ENCODE measurements at places on chromosomes 7 and 10.

- DNase-seq: no peak
Observed at GRCh38 chr10:78624791-78625190, 444.0 kb upstream of the ZMIZ1 start.

GRCh38 chr7:21938463-21938862, 7.2 kb downstream of the CDCA7L start:
- no peak for DNase-seq

GRCh38 chr7:94029976-94030375, 25.8 kb upstream of the BET1 start:
- no peak for DNase-seq

DNA sequence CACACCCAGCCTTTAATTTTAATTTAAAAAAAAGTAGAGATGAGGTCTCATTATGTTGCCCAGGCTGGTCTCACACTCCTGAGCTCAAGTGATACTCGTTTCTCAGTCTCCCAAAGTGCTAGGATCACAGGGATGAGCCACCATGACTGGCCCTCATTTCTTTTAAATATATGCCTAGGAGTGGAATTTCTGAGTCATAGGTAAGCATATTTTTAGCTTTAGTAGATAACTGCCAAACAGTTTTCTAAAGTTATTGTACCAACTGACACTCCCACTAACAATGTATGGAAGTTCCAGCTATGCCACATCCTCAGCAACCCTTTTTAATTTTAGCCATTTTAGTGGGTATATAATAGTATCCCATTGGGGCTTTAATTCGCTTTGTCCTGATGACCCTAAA, 13.8 kb upstream of the PPIF start:
- no peak for DNase-seq

- no peak for DNase-seq
Observed at GRCh38 chr7:131586259-131586658, 29.8 kb upstream of the PODXL start.

DNA sequence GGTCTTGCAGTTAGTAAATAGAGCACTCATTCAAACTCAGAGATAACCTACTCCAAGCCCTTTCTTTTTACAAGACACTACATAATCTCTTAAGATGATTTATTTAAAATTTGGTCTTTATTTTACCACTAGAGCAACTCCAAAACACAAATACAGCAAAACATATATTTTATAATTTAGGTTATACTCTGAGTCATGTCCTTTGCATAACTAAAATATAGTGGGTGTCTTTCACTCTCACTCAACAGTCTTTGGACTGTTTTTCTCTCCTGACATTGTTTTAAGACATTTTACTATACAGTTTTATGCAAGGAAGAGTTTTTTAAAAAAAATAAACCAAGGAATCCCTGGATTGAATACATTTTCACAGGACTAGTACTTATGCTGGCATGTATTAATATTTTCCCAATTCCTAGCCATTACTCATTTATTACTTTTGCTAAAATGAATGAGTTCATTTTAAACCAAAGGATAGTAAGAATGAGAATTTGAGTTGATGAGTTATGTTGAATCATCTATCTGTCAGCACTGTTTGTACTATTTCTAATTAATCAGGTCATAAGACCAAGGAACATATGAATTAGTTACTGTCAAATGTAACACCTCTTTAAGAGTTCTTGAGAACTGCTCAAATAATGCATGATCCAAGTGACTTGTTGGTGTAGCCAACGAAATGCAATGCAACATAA, 303.1 kb upstream of the FZD1 start:
- DNase-seq: no peak

DNA sequence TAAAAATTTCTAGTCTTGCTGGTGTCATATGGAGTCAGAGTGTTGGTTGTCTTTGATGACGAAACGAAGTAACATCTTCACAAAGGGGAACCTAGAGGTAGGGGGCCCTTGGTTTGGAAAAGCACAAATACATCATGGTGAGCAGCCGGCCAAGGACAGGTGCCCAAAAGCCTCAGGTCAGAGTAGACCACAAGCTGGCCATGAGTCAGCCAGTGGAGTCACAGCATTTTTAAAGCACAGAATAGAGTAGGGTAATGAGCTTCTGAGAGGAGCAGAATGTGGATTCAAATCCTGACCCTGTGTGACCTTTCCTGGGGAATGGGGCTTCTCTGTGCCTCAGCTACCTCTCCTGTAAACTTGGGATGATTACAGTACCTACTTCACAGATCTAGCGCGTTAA, 5.3 kb downstream of the CAMK2B start:
- DNase-seq: no peak

GRCh38 chr7:35705932-35706461, 11.1 kb upstream of the HERPUD2 start:
- no peak for DNase-seq

GRCh38 chr10:93437086-93437945, 44.8 kb downstream of the MYOF start:
- DNase-seq: no peak

DNA sequence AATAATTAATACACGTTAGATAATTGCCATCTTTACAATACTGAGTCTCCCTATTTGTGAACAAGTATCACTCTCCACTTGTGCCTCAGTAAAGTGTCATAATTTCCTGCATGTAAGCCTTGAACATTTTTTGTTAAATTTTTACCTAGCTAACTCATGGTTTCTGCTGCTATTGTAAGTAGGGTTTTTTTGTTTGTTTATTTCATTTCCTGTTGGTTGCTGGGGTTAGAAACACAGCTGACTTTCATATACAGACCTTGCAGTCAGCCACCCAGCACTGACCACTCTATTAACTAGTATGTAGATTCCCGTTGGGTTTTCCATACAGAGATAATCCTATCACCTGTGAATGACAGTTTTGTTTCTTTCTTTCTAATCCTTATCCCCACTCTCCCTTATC, 133.3 kb downstream of the MPP7 start:
- no peak for DNase-seq

DNA sequence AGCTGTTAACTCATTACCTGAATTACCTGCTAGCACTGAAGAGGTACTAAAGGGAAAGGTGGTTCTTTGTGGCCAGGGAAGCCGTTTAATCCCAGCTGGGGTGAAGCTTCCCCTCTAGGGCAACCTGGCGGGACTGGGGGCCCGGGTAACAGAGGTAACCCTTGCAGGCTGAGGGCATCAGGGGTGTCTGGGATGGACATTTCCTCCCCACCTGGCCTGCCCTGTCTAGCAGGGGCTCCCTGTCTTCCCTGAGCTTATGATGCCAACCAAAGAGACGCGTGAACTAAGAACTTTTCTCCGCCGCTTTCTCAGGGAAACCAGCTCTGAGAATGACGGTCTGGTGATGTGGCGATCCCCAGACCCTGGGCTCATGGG, 52.8 kb downstream of the UNC5B start:
- DNase-seq: no peak

DNA sequence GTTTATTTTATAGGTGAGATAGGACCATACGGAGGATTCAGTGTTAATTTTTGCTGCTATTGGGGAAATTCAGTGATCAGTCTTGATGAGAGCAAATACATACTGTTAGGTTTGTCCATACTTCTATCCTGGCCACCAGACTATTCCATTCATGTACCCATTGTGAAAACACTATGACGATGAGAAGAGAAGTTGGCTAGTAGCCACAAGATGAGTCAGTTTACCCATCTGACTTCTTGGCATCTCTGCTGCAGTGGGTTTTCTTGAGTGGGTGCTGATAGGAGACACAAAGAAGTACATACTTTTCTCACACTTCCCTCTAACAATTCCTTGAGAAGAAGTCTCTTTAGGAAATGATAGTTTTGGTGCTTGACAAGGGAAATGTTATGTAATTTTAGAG, 133.1 kb downstream of the TFPI2 start:
- no peak for DNase-seq

DNA sequence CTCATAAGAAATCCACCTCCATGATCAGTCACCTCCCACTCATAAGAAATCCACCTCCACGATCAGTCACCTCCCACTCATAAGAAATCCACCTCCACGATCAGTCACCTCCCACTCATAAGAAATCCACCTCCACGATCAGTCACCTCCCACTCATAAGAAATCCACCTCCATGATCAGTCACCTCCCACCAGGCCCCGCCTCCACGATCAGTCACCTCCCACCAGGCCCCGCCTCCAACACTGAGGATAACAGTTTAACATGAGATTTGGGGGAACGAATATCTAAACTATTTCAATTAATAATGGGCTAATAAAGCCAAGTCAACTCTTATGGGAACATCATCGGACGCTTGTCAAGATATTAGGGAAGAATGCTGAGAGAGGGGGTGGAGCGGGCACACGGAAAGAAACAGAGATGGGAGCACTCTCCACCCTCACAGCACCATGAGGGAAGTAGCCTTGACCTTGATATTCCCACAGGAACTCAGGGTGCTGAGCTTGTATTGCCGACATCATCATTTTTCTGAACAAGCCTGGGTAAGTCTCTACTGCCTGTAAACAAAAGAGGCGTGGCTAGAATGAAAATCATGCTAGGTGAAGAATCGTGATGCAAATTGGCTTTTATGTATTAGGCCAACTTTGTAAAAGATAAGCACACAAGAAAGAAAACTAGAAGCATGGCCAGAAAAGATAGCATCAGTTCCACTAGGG, 303.5 kb upstream of the KLF6 start:
- no peak for DNase-seq

- no peak for DNase-seq
Observed at GRCh38 chr7:102412548-102412947, 16.4 kb downstream of the PRKRIP1 start.

GRCh38 chr7:30817371-30817767, 46.2 kb downstream of the MINDY4 start:
- no peak for DNase-seq

Measured in activated naive CD8-positive, alpha-beta T cell treated with anti-CD3 and anti-CD28 coated beads, Interleukin-2, amount 50 U/mL, for 16 hours (primary cell).